Vein endothelial cell (primary cell): ENCODE measurements at places on chromosomes 3 and 15. TPM values are rescaled to one million over a fixed set of nuclear protein-coding genes. Genes with fewer than 3 reads are reported as not detected.

Gene GOLGA6L7
- not detected in 2 replicates for total RNA-seq

Gene CBLB
- total RNA-seq: 25.2 and 39.3 TPM in 2 replicates

Gene NTRK3
- total RNA-seq: under 0.01 TPM in 2 replicates

Gene NMNAT3
- 0.65 and 0.76 TPM in 2 replicates for total RNA-seq

Gene IL17RC
- total RNA-seq: 15.9 and 28.4 TPM in 2 replicates

Gene GNAT1
- not detected in 2 replicates for total RNA-seq

Gene FAM43A
- total RNA-seq: 236 and 304 TPM in 2 replicates

Gene TP63
- total RNA-seq: not detected in 2 replicates
